Activated B cell treated with CpG ODN at 0.5 μM for 24 hours (primary cell): ENCODE measurements at places on chromosomes 3 and 15. TPM values are rescaled to one million over a fixed set of nuclear protein-coding genes. Genes with fewer than 3 reads are reported as not detected.

The SCAMP5 gene
- 0.44 and 0.62 TPM in 2 replicates for total RNA-seq

The STAC gene
- 0.09 TPM in 1 of 2 replicates, not detected in the other for total RNA-seq

DNA sequence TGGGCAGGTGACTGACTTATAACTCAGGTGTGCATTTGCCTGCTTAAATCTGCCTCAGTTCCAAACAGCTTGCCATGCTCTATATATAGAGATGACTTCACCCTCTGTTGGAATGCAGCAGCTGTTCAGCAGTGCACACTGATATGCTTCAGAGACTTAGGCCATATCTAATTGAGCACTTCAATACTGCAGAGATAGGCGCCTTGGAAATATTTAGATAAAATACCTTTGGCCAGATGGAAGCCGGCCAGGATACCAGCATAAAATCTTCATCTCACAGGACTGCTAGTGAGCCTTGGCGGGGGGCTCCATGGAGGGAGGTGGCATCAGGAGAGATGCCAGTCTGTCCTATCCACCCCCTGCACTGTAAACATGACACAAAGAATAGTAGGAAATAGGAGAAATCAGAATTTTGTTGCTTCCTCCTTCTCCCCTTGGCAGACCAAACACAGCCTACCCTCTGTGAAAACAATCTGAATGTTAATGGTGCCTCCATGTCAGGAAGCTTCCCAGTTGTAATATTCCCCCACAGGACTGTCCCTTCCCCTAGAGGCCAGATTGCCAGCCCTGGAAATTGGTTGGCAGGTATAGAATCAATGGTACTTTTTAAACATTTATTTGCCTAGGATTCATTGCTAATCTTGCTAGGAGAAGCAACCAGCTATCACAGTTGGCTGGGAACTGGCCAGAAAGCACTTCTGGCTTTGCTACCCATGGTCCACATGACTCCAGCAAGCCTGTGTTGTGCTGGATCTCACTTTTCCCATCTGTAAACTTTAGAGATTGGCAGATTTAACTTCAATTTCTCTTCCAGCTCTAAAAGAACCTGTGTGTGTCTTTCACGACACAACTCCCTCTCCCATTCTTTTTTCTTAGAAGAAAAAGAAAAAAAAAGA lies 215.5 kb upstream of the KCNMB2 start:
- DNase-seq: no peak

DNA sequence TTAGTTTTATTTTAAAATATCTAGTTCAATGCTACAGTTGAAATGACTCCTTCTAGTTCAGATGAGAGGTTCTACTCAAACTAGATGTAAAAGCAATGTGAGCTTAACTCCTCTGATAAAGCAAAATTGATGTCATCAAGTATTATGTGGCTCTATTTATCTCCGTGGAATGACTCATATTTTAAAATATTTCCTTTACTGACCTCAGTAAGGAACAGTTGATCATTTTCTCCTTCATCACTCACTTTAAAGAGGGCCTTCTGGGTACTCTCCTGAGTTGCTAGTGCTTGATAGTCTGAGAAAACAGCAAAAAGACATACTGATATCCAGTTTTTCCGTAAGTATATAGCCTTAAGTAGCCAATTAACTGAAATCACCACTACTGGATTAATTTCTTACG lies 1099.3 kb downstream of the ROBO2 start:
- no peak for DNase-seq

- DNase-seq: no peak
Observed at GRCh38 chr15:71666763-71667620, 143.4 kb upstream of the NR2E3 start.

DNA sequence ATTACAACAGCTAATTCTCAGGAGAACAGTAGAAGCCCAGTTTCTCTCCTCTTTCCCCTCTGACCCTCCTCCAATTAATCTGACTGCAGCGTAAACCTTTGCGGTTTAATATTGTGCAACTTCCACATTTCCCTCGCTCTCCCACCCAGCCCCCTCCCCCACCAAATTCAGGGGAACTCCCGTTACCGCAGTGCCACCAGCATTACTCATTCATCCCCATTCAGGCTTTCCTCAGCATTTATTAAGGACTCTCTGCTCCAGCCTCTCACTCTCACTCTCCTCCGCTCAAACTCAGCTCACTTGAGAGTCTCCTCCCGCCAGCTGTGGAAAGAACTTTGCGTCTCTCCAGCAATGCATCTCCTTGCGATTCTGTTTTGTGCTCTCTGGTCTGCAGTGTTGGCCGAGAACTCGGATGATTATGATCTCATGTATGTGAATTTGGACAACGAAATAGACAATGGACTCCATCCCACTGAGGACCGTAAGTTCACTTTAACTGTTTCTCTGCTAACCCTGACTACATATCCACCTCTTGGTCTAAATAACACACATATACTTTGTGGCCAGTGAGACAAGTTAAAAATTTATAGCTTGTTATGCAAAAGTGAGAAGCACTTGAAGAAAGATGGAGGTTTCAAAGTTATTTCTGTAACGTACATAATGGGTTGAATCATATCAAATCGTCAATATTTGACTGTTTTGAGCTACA lies at the start of gene PTX3:
PTX3 (plus strand) TSS at position 268 of the 709 bp plus-strand sequence; CDS start at position 352, 84 bp downstream.
- no peak for DNase-seq

DNA sequence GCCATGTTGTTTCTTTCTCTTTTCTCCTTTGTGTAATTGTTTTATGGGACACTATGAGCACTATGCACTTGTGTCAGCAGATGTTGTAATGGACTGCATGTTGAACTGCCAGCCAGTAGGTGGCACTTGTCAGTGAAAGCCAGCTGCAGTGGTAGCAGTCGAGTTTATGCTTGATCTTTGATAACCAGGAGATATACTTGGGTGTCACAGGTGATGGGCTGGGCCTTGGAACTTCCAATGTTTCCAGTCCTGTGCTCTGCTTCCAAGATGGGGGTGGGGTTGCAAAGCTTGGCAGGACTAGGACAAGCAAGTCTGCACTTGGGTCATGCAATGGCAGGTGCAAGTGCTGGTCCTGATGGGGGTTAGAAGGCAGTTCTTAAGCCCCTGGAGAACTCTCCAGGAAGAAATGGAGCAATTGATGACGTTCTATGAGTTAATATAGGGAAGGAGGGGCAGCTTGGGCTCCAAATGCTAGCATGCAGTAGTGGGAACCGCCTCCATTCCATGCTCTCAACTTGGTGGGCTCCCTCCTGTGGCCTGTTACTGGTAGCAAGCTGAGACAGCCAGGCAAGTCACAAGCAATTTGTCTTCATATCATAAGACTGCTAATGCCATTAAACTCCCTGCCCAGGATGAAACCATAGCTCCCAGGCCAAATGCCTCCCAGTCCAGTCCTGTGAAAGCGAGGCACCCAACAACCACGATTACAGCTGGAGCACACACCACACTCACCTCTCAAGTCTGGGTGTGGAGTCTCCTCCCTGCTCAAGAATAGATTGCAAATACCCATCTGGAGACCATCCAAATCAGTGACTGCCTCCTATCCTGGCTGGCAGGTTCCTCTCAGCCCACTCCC lies 287.2 kb downstream of the CGGBP1 start:
- DNase-seq: no peak

GRCh38 chr15:74906067-74906449 lies 593 bp downstream of the FAM219B start:
- DNase-seq: no peak

- DNase-seq: no peak
Observed at GRCh38 chr3:124829819-124830554, 57.2 kb downstream of the ITGB5 start.
